ENCODE measurements at places on chromosomes 5 and 9.

- no peak for DNase-seq
These were observed 883.6 kb upstream of the C9orf72 start for GRCh38 chr9:28456861-28457260.

DNA sequence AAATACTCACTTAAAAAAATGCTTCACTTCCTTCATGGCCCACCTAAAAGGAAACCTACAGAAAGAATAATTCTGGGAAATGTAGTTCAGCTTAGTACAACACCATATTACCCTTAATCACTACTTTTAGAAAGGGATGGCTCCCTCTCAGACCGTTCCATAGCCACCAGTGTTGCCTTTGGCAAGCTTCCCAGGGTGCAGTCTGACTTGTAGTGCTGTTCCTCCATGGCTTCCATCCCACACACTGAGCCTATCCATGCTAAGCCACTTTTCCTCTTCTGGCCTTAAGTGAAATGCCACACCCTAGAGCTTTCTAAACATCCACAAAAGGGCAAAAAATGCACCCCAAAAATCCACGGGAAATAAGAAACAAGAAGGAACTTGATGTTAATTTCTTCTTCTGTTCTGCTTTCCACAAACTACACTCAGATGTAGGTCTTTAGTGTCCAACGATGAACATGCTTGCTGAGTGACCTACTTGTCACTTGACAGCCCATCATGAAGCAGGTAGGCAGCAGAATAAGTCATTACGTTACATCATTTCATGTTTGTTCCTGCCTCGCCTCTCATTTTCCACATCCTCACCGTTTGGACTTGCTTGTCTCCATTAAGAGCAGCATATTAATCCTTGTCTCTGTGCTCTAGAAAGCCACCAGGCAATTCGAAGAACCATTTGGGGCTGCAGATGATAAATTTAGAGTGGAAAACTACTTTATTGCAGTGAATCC, 391.1 kb upstream of the GRAMD2B start:
- no peak for DNase-seq

DNA sequence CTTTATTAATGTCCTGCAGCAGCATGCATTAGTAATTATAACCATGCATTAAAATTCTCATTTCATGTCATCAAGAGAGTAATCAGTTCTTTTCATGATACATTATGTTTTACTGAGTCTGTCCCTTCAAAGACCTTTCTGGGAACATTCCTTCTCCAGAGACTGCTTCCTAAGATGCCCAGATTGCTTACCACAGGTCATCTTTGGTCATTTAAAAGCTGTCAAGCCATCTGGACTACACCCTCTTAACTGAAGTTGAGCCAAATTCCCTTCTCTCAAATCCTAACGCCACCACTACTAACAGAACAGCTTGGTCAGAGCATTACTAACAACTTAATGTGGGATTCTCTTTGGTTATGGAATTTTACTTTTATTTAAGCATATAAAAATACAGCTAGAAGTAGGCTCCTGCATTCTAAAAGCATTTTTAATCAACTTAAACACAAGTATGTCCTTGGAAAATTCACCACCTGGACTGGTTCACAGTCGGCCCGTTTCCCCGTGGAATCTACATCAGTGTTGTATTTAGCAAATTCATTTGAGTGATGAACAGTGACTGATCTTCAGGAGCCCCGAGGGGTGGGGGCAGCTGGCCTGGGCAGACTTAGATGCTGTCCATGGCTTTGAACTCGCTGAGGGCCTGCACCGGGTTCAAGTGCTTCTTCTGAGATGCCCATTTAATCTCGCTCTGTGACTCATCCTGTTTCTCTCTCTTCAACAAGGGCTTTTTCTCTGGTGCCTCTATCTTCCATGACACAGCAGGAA, 92.8 kb upstream of the CCDC112 start:
- no peak for DNase-seq

DNA sequence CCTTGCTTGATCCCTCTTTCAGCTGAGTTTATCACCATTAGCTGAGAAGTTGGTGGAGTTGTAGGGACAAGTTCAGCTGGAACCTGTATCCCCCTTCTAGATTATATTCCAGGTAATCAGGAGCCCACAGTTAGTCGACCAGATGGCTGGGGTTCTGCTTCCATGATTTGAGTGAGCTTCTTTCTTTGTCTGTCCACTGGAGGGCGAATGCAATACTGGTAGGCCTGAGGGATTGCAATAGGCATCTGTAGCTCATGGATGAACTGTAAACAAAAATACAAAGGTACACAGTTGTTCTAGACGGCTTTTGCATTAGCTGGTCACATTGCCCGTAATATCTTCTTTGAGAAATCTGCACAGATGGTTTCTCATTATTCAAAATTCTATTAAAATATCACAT, 88.9 kb downstream of the PCSK5 start:
- peak; percentile 8 for DNase-seq

DNA sequence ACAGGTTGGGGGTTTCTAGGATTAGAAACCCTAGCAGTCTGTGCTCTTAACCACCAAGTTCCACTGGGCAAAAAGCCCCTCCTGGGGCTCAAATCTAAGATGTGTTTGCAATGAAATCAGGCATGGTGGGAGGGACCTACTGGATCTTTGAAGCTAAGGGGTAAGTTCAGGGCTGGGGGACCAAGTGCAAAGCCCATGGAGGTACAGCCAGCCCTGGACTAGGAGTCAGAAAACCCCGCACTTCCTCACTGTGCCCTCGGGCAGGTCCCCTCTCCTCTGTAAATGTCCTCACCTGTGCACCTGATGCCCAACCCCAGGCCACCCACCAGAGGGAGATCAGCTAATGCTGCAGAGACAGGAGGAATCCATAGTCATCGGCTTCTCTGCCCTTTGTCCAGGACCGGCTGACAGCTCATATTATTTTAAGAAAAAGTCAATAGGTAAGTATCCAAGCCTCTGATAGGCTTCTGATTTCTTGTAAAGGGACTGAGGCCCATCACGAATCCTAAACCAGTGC, 138.3 kb downstream of the PAX5 start:
- DNase-seq: no peak

DNA sequence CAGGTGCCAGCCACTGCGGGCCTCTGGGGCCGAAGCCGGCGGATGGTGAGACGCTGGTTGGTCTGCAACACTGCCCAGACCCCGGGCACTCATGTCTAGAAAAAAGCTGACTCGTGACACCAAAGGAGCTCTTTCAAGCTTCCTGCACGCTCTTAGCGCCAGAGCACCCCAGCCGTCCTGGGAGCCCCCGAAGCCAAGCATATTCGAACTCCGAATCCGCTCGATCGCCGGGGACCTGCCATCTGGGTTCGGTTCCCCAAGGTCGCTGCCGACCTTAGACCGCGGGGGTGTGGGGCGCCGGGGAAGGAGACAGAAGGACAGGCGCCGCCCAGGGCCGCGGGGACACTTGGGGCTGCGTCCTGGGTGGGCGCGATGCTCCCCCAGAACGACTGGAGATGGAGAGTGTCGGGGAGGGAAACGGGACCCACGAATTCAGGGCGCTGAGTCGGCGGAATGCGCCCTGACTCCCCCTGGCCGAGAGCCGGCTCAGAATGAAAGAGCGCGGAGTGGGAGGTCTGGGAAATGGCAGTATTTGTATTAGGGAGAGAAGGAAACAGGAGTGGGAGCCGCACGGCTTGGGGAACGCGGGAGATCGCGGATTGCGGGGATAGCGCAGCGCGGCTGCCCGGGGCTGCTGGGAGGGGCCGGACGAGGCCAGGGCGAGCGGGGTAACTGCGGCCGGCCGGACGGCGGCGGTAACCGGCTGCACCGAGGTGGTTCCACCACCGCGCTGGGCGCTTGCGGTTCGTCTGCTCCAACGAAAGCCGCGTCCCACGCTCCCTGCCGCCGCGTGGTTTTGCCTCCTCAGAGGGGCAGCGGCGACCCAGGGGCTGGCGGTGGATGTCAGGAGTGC, 20.1 kb upstream of the MARCHF6 start:
- no peak for DNase-seq

DNA sequence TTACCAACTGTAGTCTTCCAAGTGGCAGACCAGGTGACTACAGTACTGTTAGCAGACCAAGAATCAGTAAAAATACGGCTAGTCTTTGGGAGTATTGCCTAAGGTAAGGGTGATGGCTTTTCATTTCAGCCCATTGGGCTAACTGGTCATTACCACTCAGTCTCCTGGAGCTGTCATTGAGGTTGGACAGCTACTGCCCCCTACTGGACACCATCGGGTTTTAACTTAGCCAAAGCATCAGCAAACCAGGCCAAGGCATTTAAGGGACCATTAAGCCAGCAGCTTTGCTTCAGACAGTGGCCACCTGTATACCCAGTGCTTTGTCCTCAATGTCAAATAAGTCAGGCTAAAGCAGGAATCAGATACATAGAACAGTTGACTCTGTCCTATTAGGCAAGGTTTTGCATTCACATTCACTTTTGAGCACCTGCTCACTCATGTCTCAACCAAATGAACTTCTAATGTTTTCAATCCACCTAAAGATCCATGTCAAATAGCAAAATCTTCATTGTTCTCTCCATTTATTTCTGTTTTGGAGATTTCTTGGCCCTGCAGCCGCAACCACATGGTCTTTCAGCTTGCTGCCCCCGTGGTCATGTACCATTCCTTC, 117.2 kb downstream of the INVS start:
- no peak for DNase-seq

- DNase-seq: no peak
These were observed 56.2 kb downstream of the MAP1B start for GRCh38 chr5:72163349-72163983.

DNA sequence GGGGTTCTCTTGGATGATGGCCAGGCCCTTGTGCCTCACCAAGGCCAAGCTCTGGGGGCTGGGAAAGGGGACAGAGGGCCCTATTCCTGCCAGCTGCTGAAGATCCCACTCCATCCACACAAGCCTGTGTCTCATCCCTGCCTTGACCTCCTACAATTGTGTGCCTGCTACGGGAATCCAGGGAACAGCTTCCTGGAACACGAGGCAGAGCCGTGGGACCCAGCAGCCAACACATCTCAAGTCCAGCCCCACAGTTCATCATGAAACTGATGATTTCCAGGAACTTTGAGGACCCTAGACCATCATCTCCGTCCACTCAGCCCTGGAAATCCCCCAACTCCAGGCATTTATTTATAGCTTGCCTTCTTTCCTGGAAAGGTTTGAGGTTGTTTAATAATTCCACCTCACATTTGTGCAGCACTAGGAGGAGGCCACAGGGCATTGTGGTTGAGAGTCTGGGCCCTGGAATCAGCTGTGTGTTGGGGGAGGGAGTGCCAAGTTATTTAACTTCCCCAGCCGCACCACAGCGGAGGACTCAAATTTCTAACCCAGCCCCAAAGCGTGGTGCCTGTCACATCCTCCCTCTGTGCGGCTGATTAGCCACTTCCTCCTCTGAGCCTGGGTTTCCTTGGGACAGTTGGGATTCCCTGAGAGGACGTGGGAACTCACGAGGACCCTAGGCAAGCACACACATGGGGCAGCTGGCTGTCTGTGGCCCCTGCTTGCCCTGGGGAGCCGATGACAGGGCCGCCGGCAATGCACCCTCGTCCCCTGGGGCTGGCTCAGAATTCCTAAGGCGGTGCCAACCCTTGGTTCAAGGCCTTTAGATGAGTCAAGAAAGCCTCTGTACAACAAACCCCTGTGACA, 58.2 kb upstream of the GGTA1 start:
- no peak for DNase-seq

DNA sequence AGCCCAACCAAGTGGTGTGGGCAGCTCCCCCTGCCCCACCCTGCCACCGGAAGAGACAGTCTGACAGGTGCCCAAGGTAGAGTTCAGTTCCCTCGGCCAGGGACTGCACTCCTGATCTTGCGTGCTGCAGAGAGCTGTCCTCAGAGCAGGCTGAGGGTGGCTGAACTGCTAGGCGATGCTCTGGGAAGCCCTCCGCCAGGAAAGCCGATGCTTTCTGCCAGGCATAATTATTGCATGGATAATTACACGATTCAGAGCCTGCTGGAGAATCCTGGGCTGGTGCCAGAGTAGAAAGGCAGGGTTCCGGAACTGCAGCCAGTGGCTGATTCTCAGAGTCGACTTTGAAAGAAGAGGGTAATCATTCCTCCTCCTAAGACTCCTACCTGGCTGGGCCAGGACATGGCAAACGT, 19.3 kb downstream of the KCNIP1 start:
- DNase-seq: no peak

GRCh38 chr5:36720688-36721087, 114.3 kb downstream of the SLC1A3 start:
- no peak for DNase-seq

- no peak for DNase-seq
These were observed 132.1 kb upstream of the PPP1R26 start for GRCh38 chr9:135347461-135347860.

- no peak for DNase-seq
These were observed 72.4 kb downstream of the NEK6 start for GRCh38 chr9:124330011-124330697.

DNA sequence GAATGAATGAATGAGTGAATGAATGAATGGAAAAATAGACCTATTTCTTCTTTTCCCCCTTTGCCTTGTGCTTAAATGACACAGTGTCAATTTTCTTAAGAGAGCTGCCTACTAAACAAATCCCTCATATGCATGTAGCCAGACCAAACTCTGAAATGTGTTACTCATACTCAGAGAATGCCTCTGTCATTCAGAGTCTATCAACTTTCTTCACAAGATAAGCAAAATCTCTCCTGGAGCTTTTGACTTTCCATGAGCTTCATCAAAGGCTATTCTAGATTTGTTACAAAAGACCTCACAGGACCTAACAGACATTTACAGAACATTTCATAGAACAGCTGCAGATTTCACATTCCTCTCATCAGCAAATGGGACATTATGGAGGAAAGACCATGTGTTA, 275.7 kb upstream of the MSX2 start:
- DNase-seq: no peak

DNA sequence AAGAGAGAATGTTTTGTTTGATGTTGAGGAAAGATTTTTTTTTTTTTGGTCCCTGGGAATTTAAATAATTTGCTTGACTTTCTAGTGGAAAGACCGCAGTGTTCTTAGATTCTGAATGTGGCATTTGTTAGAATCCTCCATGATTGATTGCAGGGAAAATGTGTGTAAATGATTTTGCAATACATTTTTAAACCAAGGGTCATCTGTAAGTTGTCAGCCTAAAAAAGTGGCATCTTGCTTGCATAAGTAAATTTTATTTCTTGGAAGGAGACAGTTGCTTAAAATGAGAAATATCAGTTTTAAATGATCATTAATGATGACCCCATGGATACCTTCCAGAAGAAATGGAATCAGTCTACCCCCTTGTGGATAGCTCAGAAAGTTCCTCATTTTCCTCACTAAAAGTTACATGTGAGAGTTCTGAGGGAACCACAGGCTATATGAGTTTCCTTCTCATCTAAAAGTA, 105.1 kb upstream of the SLC25A48 start:
- peak; percentile 33 for DNase-seq

- DNase-seq: no peak
These were observed 36.3 kb upstream of the EBF1 start for GRCh38 chr5:159135896-159136531.

GRCh38 chr9:93064392-93065134, 6.1 kb downstream of the SUSD3 start:
- DNase-seq: no peak

- DNase-seq: no peak
These were observed 136.3 kb downstream of the ACTBL2 start for GRCh38 chr5:57346328-57346727.

Measured in LoVo (cell line).